Motor neuron (in vitro differentiated cells): ENCODE measurements at places on chromosomes 11 and 22.

DNA sequence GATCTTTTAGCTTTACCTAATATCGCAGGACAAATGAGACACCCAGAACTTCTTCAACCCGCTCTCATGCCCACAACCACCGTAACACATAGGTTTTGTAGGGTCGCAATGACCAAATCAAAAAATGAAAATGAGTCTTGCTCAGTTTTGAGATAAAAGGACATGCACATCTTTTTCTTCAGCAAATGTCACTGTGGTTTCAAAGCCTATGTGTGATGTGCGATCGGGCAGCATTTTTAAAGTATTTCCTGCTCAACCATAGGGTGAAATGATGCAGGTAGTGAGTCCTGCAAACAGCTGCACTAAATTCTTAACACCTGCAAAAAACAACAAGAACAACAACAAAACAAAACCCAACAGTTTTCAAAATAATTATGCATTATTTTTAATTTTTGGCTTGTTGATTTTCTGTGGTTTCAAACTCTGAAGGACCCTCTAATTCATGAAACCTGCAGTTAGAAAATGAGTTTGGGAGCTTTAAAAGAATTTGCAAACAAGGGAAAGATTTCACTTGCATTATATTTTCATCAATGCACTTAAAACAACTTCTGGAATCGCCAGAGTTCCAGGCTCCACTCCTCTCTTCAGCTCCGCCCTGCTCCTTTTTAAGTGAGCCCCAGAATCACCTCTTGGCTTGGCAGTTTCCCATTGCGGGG lies 79.4 kb downstream of the PRR5L start:
- no peak for ATAC-seq

DNA sequence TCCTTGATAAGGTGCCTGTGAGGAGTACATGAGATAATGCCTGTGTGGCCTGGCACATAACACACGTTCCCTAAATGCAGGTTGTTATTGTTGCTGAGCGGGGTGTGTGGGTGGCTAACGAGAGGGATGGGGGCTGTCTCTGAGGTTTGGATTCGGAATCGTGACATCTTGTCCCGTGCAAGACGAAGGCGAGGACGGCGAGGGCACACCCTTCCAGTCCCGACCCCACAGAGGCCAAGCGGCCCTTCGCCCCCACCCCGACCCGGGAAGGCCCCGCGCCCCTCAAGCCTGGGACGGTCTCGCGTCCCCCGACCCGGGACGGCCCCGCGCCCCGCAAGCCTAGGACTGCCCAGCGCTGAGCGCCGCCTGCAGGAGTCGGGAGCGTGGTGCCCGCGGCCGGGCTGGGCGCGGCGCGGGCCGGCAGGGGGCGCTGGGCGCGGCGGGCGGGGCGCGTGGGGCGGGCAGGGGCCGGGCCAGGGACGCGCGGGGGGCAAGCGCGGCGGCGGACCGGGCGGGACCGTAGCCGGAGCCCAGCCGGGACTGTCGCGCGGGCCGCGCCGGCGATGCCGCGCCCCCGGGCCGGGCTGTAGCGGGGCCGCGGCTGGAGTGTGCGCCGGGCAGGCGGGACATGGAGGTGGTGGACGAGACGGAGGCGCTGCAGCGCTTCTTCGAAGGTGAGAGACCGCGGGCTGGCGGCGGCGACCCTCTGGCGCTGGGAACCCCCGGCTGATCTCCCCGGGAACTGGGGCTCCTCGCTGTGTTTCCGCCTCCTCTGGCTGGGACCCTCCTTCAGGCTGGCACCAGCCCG lies at the start of gene MYRF:
MYRF (plus strand) TSS at position 520 of the 808 bp plus-strand sequence; CDS start at position 629, 109 bp downstream.
- peak; percentile 64 for ATAC-seq

DNA sequence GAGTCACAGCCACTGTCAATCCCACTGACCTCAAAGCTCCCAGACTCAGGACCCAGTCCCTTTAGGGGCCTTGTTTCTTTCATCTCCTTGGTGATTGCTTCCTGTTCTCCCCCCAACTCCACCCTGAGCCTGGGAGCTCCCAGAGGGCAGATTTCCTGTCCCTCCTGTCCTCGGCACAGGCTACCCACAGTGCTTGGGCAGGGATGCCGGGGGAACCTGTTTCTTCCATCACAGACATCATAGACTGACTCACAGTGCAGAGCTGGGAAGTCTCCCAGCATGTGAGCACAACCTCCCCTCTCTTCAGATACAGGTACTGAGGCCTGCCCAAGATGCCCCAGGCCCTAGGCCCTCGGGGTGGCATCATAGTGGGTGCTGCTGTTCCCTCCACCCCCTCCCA lies 16.6 kb downstream of the TRIM29 start:
- ATAC-seq, result no peak

DNA sequence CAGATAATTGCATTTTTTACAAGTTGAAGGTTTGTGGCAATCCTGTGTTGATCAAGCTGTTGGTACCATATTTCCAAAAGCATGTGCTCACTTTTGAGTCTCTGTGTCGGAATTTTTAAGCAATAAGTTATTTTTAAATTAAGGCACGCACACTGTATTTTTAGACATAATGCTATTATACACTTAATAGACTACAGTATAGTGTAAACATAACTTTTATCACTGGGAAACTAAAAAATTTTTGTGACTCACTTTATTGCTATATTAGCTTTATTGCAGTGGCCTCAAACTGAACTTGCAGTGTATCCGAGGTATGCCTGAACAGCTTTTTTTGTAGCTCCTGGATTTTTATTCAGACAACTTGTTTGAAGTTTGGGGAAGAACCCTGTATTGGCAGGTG lies 31.3 kb upstream of the RRM1 start:
- no peak for ATAC-seq
